NCI-H524 (cell line): ENCODE measurements at places on chromosomes 4 and X.

- peak; percentile 69 for DNase-seq
Observed at GRCh38 chr4:5980436-5981155, 37.6 kb downstream of the C4orf50 start.

DNA sequence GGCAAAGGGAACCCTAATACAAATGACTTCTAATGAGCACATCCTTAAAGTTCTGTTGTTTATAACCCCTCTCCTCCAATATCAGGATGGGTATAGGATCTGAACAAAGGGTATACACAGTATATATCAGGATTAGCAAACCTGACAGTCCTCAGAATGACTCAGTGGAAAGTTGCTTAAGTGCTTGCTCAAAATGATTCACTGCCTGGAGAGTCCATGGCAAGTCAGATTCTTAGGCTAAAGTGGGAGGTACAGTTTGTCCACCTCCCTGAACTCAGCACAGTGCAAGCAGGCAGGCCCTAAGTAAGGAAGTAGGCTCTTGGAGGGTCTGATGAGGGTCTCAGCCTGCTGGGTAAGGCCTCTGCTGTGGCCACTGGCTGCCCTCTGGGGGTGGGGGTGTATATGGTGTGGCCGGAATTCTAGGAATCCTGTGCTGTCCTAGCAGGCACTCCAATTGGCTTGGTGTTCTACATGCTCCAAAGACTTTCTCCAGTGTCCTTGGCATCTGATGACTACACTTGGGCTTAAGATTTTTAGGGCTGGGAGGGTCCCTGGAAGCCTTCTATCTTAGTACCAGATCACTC, 54.3 kb downstream of the CHRDL1 start:
- DNase-seq = no peak

DNA sequence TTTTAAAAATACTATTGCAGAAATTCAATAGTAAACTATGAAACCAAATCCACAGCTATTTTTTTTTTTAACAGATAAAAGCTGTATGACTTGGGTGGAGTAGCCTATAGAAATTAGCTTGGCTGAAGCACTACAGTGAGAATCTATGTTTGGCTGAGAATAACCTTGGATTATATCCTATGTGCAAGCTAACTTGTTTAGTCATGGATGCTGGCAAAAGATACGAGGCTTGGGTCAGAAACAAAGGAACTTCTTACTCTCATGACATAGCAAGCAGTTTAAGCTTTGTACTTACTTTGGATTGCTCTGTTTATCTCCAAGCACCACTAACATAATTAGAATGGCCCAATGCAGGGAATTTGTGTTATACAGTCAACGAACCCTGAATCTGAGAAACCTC, 119.2 kb upstream of the GRID2 start:
- no peak for DNase-seq

GRCh38 chrX:1528186-1528883, 8.7 kb downstream of the P2RY8 start:
- DNase-seq = no peak

- peak; percentile 71 for DNase-seq
Observed at GRCh38 chrX:12949205-12949926, 25.5 kb upstream of the TMSB4X start.

DNA sequence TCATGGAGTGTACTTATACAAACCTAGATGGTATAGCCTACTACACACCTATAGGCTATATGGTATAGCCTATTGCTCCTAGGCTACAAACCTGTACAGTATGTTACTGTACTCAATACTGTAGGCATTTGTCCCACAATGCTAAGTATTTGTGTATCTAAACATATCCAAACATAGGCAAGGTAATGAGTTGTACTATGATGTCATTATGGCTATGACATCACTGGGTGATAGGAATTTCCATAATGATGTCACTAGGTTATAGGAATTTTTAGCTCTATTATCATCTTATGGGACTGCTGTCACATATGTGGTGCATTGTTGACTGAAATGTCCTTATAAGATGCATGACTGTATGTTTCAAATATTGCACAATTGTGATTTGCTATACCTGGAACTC, 5.5 kb upstream of the PAGE1 start:
- DNase-seq = no peak

DNA sequence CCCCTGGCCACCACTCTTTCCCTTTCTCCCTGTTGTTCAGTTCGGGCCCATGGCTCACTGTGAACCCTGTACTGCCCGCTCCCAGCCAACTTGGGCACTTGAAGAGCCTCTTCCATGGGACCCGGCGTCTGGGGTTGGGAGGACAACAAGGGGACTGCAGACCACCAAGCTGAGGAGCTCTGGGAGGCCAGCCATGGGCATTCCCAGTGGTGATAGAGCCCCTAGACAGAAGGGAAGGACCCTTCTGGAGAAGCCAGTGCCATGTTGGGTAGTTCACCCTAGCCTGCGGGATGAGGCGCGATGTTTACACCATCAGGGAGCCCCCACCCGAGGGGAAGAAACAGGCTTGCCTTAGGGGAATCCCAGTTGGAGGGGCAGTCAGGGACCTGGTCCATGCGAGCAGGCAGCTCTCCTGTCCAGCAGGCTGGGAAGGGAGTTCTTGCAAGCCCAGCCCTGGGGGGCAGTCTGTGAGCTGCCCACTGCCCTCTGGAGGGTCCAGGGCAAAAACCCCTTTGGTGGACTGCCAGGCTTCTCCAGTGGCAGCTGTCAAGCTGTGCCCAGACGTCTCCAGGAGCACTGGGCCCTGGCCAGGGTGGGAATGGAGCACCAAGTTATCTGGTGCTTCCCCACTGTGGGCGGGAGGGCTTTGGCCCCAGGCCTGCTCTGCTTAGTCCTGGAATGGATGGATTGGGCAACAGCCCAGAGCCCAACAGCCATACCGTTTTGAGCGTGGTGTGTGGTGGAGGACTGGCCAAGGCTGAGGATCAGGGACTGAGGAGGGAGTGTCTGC, 23.7 kb upstream of the UBA1 start:
- no peak for DNase-seq

- no peak for DNase-seq
Observed at GRCh38 chr4:41384992-41385391, 128.3 kb downstream of the UCHL1 start.

DNA sequence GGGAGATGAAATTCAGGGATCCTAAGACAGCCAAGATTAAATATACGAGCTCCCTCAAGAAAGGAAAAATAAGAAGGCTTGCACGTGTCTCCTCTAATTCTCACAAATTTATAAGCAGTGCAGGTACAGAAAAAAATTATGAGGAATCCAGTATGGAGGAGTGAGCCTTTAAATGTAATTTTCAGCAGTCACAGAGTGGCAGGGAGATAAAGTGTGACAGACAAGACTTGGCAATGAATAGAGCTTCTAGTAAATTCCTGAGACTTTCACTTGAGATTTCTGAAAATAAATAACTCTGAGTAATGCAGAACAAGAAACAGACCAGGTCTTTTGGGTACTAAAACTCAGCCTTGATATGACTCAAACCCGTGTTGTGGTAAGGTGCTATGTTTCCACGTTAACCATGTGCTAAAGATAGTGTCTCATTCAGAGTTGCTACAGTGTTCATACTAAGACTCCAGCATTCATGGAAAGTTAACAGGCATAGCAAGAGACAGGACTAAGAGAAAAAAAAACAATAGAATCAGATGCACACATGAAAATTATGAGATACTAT, 119.8 kb downstream of the SPOCK3 start:
- DNase-seq = no peak

GRCh38 chr4:24858026-24858425, 54.8 kb downstream of the CCDC149 start:
- DNase-seq = no peak

DNA sequence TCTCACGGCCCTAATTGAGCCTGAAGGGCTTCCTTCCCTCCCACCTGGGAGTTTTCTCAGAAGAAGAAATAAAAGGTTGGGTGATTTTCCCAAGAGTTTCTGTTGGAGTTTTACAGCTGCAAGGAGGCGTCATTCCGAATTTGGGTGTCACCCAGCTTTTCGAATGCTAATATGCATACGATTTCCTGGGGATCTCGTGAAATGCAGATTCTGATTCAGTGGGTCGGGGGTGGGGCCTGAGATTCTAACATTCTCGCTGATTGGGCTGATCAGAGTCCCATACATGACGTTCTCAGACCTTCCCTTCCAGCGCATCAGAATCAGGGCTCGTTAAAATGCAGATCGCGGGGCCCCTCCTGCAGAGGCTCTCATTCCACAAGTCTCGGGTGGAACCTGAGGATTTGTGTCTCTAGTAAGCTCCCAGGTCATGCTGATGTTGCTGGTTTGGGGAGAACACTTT, 125.8 kb upstream of the STX18 start:
- DNase-seq = no peak

DNA sequence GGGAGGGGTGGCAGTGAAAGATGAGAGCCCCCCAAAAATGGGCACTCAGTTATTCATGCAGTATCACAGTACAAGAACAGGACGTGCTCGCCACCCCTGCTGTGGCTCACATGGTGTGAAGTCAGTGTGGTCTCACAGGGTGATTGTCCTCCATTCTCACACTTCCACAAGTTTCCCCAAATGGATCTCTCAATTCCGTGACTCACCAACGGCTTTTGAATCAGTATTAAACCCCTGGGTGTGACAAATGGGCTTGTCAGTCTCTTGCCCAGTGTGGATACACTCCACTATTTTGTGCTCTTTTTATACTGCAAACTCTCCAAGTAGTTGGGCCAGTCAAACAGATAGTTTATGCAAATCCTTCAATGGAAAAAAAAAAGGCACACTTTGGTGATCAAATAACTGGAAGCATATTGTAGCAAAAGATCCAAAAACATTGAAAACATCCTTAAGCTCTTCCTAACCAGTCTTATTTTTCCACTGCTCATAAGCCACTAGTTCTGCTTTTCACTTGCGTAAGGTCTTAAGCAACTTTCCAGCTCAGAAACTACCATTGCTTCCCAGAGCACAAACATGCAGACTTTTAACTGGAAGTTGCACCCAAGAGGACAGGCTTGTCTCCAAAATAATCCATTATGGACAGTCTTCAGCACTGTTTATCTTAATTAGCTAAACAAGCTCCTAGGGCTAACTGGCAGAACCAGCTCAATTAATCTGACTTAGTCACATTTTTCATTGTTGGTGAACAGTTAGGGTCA, 365.7 kb downstream of the PPP3CA start:
- DNase-seq = no peak

DNA sequence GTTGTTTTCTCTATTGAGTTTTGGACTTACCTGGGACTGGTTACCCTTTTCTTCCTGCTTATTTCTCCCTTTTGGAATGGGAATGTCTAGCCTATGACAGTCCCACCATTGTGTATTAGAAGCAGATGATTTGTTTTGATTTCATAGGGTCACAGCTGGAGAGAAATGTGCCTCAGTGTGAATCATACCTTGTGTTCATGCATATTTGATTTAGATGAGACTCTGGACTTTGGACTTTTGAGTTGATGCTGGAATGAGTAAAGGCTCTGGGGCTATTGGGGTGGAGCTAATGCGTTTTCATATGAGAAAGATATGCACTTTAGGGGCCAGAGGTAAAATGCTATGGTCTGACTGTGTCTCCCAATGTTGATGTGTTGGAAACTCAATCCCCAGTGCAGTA, 30.5 kb upstream of the TEX13C start:
- DNase-seq = no peak

- no peak for DNase-seq
Observed at GRCh38 chr4:13866881-13867280, 239.4 kb upstream of the BOD1L1 start.

DNA sequence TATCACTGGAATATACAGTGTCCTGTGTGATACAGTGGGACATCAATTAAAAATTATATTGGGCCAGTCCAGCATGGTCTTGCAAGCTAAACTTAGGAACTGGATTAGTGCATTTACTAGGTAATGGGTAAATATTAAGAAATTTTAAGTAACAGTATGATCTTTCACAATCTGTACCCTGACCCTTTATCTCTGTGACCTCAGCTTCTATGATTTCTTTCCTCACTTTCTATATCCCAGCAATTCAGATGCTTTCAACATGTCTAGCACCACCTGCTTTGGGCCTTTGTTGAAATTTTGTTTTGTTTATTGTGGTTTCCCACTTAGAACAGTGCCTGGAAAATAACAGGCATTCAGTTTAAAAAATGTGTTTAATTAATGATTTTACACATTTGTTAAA, 2295.4 kb downstream of the ARAP2 start:
- no peak for DNase-seq

GRCh38 chr4:122826553-122827257, at the start of gene FGF2:
Gene FGF2, plus strand, starts transcription at chr4:122826831. Its CDS starts 344 bp downstream, at chr4:122827175.
- DNase-seq = peak; percentile 24

DNA sequence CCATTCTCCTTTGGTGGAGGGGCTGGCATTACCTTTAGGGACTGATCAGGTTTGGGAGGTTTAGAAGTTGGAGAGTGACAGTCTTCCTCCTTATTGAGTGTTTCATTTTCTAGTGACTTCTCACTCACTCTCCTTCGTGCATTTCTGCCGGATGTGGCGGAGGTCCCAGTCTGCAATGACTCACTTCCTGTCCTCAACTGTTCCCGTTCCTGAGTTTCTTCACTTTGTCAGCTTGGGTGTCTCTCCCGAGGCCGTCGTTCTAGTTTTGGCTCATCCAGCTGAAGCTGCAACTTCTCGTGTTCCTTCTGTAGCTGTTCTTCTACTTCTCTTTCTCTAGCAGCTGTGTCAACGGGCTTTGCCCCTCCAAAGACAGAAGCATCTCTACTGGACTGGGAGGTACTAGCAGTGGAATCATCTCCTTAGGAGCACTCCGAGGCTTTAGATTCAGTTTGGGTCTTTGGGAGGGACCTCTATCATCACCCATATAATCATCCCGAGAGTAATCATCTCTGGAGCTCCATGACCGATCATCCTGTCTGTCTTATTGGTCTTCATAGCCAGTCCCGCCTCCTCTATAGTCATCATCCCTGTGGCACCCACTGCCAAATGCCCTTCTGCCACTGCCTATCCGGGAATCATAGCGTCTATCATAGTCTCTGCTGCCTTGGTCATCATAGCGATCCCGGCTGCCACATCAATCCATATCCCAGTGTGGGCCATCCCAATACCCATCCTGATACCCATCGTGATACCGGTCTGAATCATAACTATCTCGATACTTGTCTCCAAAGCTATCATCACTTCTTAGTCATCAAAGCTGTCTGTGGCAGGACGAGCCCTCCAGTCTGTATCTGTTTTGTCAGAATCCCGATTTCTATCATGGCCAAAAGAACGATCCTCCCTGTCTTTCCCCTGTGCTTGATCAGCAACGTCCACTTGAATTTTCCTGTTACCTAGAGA, 35.3 kb upstream of the VSIG4 start:
- no peak for DNase-seq

DNA sequence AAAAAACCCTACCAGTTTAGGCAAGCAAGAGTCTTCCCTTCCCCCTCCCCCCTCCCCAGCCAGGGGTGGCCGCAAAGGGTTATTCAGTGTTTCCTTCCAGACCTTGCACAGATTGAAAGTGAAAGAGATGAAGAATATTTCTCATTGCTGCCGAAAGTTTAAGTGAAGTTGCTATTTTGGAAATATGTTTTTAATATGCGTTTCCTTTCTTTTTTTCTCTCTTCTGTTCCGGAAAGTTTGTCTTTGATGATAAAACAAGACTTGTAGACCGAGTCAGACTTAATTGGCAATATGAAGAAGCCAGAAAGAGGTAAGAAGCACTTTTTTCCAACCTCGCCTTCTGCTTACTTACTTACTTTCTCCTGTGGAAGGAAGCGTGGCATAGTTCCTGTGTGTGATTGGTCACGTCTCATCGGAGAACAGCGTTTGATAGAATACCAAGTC, 58.5 kb upstream of the CLCN4 start:
- DNase-seq = no peak
